ENCODE measurements at places on chromosomes 2 and 18. TPM values are rescaled to one million over a fixed set of nuclear protein-coding genes. Genes with fewer than 3 reads are reported as not detected.

Gene UGT1A7
- total RNA-seq, result not detected

Gene SRD5A2
- total RNA-seq, result not detected

DNA sequence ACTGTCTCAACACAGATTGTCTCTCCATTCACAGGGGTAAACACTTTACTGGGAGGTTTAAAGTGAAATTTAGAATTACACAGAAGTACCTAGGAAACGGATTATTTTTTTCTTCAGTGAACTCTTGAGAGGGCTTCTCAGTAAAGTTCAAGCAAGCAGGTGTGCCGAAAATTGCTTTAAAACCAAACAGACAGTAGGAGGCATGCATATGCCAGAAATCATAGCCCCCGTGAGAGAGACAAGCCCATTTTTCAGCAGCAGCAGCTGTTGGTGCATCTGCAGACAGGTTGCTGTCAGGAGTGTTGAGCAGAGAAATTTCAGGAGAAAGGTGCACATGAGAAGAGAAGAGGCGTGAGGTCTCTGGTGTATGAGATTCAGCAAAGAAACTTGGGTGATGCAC lies 2115.5 kb upstream of the CELF4 start:
- DNase-seq, result no peak

DNA sequence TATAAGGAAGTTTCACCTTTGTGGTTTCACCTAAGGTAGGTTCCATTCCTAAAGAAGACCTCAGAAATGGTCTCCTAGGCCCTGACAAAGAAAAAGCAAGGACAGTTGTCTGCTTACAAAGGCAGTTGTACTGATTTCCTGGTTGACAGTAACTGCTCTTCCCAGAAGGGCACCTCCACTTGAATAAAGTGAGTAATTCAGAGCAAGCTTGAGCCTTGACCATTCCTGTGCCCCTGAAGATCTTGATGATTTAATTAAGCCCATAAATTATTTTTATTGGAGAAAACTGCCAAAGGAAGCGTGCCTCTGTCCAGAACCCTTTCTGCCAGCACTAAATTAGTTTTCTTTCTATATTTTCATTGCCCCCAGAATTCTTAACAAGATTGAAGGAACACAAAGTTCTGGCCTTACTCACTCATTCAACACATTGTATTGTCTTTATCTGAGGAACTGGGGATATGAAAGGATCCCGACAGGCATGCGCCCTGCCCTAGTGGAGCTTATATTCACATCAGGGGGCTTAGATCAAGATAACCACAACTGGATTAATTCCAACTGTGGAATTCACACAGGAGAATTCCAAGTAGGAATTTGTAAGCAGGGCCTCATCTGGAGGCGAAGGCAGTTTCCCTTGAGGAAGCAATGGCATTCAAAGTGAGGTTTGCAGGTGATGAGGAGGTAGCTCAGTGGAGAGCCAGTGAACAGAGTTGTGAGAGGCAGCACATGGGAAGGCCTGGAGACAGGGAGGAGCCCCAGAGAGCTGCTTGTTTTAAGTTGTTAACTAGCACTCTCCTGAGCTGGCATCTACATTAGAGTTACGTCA lies 21.2 kb downstream of the PTRHD1 start:
- no peak for DNase-seq

DNA sequence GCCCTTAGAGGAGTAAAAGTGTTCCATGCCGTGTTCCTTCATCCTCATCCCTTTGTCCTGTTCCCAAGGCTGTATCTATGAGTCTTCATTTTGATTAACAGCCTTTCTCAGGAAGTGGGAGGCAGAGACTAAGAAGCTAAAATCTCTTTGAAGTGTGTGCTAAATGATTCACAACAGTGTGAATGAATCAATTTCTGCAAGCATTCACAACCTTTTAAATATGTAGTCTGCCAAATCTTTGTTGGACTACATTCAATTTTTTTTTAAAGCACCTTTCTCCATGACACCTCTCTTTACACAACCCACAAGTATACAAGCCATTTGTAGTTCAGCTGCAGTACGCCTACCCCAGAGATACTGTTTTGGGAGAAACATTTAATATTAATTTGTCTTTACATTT lies 408.6 kb upstream of the FANCL start:
- DNase-seq, result no peak

- no peak for DNase-seq
These were observed 622.6 kb upstream of the ID2 start for GRCh38 chr2:8059255-8059654.

- DNase-seq, result no peak
These were observed 210.9 kb downstream of the DYM start for GRCh38 chr18:49249521-49249920.

Gene TMEM127
- 25.8 TPM for total RNA-seq

GRCh38 chr2:105252271-105252670 lies 10.7 kb downstream of the GPR45 start:
- DNase-seq, result no peak

- DNase-seq, result peak; percentile 59
These were observed 4.7 kb downstream of the EPG5 start for GRCh38 chr18:45962461-45962860.

DNA sequence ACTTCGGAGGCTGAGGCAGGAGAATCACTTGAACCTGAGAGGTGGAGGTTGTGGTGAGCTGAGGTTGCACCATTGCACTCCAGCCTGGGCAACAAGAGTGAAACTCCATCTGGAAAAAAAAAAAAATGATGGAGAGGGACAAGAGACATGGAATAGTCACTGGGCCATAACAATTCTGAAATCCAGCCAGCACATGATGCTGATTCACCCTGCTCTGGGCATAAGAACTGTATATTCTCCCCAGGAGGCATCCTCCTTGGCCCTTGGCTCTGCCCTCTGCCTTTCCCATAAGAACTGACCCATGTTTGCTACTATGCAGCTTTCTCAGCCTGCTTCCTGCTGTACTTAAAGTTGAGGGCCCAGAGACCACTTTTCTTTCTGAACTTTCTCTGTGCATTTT lies 297.7 kb downstream of the GBX2 start:
- DNase-seq, result no peak

DNA sequence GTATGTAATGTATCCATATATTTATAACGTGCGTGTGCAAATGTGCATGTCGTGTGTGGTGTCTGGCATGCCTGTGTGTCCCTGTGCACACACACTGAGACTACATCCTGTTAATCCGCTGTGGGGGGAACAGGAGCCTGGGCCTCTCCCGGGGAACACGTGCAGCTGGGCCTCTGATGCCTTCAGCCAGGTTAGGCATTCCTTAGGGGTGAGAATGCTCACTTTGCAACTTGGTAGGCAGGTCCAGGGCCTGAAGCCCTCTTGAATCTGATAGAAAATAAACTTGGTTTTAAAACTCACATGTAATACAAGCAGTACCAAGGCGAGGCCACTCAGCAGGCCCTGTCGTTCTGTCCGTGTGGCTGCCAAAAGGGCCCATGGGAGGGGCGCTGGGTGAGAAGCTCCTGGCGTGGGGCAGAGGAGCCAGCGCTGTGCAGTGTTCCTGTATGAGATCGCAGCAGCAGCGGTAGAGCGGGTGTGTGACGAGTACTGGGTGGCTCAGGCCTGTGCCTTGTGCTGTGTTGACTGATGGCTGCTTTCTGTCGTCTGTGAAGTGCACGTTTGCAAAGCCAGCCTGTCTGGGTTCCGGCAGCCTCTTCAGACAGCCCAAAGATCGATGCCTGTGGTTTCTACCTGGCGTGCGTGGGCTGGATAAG lies 16.2 kb downstream of the SALL3 start:
- no peak for DNase-seq

Gene DUSP11
- 21.7 TPM for total RNA-seq

DNA sequence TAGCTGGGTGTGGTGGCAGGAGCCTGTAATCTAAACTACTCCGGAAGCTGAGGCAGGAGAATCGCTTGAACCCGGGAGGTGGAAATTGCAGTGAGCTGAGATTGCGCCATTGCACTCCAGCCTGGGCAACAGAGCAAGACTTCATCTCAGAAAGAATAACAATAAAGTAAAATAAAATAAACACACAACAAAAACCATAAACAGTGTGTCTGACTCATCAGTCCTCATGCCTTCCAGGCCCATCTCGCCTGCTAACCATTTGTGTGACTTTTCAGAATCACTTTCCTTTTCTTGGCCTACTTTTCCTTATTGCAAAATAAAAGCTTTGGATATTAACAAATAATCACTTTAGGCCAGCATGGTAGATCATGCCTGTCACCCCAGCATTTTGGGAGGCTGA lies 42.0 kb upstream of the ASXL2 start:
- no peak for DNase-seq

- DNase-seq, result peak; percentile 66
These were observed 375.0 kb downstream of the CTNNA2 start for GRCh38 chr2:79887747-79888374.

Gene ATP8B1
- total RNA-seq, result 18.2 TPM

DNA sequence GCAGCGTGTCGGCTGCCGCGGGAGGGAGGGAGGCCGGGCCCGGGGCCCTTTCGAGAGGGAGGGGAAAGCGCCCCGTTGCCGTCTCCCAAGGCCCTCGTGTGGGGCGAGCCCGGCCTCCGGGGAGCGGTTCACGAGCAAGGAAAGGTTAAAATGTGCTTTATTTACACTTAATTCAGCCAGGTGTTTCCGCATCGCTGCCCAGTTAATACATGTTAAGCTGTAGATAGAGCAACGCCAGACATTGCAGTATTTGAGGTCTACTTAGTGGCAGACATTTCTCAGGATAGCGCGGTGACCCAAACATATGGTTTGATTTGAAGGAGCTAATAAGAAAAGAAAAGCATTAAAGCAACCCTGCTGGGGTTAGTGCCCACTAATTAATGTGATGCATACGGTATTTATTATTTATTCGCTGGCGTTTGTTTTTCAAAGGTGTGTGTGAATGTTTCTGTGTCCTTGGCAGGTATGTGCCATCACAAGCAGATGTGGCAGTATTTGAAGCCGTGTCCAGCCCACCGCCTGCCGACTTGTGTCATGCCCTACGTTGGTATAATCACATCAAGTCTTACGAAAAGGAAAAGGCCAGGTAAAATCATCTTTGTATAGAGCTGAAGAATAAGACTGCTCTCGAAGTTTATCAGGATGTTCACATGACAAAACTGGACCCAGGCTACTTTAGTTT lies 571 bp downstream of the EEF1B2 start:
- DNase-seq, result peak; percentile 68

GRCh38 chr18:53864770-53865169 lies 359.7 kb downstream of the MBD2 start:
- DNase-seq, result no peak

- no peak for DNase-seq
These were observed 100.2 kb downstream of the DYNC1I2 start for GRCh38 chr2:171787333-171788072.

DNA sequence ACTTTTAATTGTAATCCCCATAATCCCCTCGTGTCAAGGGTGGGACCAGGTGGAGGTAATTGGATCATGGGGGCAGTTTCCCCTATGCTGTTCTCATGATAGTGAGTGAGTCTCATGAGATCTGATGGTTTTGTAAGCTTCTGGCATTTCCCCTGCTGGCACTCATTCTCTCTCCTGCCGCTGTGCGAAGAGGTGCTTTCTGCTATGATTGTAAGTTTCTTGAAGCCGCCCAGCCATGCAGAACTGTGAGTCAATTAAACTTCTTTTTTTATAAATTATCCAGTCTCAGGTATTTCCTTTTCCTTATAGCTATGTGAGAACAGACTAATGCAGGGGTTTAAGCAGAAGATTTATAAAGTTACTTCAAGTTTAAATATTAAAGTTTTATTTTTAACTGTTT lies 655.2 kb downstream of the EPHA4 start:
- DNase-seq, result no peak

GRCh38 chr2:24233321-24233720 lies 58.5 kb downstream of the FAM228A start:
- no peak for DNase-seq

GRCh38 chr2:130766037-130766436 lies 10.7 kb downstream of the AMER3 start:
- no peak for DNase-seq

- DNase-seq, result no peak
These were observed 48.8 kb downstream of the ALPK2 start for GRCh38 chr18:58580078-58580477.

- no peak for DNase-seq
These were observed 49.1 kb downstream of the ZEB2 start for GRCh38 chr2:144470816-144471215.

GRCh38 chr18:66687635-66688034 lies 83.7 kb upstream of the CDH19 start:
- DNase-seq, result no peak

DNA sequence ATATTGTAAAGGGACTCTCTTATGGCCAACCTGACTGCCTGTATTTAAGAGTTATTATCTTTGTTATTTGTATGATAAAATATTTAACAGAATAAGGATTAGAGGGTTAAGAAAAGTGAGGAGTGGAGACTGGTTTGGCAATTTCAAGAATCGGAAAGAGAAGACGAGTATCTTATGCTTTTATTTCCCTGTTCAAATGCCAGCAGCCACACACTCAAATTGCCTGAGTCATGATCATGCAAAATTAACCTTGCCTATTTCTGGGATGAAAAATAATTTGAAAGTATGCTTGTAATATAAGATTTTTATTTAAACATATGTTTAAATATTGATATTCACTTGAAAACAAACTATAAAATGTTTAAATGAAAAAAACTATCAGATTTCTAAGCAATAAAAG lies 188.6 kb downstream of the CD226 start:
- no peak for DNase-seq

- no peak for DNase-seq
These were observed 38.8 kb downstream of the AOX1 start for GRCh38 chr2:200624658-200625057.

DNA sequence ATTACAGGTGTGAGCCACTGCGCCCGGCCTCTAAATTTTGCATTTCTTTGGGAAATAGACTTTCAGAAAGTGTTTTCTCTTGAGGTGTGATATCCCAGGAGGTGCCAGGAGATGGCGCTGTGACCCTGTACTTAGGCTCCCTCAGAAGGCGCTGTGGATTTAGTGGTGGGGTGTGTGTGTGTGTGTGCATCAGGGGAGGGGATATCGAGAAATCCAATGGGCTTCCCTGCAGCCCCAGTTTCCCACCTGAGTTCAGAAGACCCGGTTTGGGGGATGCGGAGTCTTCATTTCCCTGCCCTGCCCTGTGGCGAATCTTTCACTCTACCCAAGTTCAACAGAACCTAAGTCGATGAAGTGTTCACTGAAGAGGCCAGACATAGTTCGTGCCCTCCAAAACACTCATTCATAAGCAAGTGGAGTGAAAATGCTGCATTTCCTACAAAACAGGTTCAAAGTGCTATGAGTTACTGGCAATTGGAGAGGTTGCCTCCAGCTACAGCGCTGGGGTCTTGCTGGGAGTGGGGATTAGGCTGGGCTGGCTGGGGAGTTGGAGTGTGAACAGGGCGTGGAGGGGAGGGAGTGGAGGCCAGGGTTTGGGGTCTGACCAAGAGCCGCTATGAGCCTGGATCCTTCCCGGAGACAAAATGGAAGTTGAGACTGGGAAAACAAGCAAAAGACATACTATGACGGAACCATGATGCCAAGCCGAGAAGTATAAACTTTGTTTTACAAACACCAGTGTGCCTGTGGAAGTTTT lies 6.5 kb upstream of the WNT6 start:
- DNase-seq, result peak; percentile 14

Gene UGT1A3
- not detected for total RNA-seq

Measured in dermis microvascular lymphatic vessel endothelial cell (primary cell).